Retinal pigment epithelial cell (primary cell): ENCODE measurements at places on chromosomes 2 and 18.

DNA sequence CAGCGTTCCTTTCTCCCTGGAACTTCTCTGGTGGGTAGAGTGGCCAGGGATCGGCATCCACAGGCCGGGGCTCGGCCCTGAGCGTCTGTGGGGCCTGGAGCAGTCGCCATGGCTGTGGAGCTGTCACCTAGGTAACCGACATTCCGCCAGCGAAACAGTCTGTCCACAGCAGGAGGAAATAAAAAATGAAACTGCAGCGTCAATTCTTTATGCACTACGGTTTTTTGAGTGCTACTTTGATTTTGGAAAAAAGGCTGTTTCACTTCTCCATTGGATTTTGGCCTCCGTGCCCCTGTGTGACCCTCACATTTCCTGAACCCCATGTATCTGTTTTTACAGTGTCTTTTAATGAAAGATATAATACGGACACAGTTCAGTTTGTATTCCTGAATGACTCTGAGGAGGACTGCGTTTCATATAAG, 163.4 kb downstream of the LDLRAD4 start:
- no peak for DNase-seq

- peak; percentile 81 for DNase-seq
These were observed 20.3 kb upstream of the CYP1B1 start for GRCh38 chr2:38095996-38096861.

DNA sequence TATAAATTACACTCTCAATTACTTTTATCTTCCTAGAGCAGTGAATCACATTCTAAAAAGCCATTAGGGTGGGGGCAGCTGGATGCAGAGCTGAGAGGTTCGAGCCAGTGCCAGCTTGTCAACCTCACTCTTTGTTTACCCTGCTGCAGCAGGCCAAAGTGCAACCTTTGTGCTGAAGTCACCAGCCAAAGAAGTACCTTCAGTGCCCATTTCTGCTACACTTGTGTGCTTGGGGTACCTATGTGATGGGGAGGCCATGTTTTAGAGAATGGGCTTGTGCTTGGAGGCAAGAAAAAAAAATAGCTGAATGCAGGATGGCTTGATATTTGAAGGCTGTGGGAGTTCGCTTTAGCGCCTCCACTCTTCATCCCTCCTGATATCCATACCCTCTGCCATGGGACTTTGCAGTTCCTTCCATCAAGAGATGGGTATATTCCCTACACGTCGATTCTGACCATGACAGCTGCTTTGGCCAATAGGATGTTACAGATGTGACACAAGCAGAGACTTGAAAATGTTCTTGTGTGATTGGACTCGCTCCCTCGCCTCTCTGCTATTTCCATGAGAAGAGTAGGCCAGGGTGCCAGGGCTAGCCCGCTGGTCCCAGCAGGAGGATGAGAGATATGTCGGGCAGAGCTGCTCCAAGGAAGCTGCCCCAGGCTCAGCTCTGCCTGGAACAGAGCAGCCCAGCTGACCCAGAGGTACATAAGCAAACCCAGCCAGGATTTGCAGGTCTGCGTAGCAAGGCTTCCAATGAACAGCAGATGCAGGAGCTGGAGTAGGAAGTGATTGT, 12.7 kb upstream of the FZD5 start:
- no peak for DNase-seq

GRCh38 chr2:119311371-119311770, 55.3 kb downstream of the C2orf76 start:
- no peak for DNase-seq

DNA sequence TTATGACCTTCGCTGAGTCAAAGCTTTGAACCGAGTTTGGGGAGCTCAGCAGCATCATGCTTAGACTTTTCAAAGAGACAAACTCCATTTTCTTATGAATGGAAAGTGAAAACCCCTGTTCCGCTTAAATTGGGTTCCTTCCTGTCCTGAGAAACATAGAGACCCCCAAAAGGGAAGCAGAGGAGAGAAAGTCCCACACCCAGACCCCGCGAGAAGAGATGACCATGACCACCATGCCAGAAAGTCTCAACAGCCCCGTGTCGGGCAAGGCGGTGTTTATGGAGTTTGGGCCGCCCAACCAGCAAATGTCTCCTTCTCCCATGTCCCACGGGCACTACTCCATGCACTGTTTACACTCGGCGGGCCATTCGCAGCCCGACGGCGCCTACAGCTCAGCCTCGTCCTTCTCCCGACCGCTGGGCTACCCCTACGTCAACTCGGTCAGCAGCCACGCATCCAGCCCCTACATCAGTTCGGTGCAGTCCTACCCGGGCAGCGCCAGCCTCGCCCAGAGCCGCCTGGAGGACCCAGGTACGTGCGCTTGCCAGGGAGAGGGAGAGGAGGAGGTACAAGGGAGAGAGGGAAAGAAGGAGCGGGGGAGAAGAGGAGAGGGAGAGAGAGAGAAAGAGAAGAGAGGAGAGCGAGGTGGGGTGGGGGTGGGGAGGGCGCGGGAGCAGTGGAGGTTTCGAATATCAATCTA, at the start of gene DLX1:
Gene DLX1 (plus strand): TSS at position 48 of the 700 bp plus-strand sequence. CDS start 171 bp downstream, at position 219.
- DNase-seq, result no peak

DNA sequence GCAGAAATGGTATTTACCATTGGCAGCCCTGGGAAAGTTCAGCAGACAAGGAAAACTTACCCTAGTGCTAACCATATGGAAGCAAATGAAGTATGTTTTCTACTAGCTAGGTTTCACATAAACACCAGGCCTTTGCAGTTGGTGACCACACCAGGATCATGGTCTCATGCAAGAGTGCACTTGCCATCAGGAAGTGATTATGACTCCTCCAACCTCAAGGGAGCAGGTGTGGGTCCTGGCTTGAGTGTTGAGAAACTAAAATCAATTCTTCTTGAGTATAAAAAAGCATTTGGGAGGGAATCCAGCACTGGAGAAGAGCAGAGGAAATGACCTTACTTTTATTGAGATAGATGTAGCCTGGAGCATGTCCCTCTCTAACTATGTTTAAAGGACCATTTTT, 56.8 kb upstream of the SPAG16 start:
- DNase-seq, result no peak

DNA sequence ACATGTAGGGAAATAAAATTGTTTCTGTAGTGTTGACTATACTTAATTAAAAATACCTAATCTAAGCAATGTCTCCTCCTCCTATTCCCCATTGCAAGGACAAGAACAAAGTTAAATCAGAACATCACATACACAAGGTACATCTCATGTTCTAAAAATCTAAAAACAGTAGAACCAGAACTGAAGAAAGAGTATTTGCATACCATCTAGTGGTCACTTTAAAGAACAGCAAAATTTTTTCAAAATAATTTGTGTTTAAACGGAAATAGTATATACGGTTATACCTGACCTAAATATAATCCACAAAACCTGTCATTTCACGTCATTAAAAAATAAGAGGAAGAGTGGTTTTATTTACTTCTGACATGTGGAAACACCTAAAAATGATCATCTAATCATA, 294.3 kb upstream of the KCNH7 start:
- no peak for DNase-seq

DNA sequence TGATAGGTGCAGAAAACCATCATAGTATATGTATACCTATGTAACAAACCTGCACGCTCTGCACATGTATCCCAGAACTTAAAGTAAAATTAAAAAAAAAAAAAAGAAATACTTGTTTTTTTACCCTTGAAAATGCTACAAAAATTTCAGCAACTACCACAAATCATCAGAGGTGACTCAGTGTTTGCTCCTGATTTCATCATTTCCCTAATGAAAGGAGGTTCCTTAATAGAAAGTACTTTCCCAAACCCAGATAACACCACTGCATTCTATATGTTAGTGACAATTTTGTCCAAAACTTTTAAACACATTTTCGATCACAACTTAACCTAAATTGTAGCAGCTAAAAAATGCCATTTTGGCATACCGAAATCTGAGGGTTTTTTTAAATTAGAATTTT, 163.3 kb downstream of the SLC39A10 start:
- no peak for DNase-seq

- DNase-seq, result no peak
These were observed 164.2 kb downstream of the VWC2L start for GRCh38 chr2:214575030-214575429.

DNA sequence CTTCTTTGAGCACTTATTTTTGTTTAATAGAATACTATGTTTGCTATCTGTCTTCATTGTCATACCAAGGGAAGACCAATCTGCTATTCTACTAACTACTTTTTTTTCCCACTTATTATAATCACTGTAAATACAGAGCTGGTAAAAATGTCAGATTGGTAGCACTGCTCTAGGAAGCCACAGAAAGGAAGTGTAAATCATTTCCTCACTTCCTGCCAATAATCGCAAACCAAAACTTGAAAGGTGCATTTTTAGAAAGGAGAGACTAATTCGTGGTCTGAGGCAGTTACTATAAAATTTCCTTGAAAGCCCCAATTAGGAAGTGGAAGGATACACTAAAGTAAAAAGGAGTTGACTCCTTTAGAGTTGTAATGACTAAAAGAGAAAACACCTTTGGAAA, 13.9 kb upstream of the THSD7B start:
- DNase-seq, result no peak

DNA sequence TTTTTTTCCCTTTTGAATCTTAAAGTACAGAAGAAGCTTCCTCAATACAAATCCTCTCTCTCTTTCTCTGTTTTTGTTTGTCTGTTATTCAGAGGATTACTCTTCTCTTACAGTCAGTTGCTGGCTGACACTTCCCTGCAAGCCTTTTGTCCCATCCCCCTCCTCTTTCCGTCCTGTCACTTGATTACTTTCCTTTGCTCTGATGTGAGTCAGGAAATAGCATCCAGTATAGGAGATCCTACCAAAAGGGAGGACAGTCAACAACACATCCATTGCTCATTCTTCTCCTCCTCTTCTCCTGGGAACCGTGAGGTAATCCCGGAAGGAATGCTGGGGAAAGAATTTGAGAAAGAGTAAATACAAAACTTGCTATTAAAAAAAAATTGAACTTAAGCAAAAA, 79.3 kb upstream of the SCN7A start:
- DNase-seq, result peak; percentile 21

DNA sequence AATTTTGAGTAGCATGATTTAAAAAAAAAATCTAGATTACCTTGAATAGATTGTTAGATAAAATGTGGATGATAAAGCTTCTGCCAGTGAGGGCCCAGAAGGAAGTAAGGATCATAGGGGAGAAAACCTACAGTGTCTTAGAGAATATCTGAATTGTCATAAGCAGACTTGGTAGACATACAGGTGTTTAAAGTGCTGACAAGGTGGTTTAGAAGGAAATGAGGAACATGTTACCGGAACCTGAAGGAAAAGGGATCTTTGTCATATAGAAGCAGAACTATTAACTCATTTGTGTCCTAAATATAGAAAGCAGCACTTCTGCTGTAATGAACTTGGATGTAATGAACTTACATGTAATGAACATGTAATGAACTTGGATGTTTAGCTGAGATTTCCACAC, 94.9 kb upstream of the TTC27 start:
- no peak for DNase-seq

DNA sequence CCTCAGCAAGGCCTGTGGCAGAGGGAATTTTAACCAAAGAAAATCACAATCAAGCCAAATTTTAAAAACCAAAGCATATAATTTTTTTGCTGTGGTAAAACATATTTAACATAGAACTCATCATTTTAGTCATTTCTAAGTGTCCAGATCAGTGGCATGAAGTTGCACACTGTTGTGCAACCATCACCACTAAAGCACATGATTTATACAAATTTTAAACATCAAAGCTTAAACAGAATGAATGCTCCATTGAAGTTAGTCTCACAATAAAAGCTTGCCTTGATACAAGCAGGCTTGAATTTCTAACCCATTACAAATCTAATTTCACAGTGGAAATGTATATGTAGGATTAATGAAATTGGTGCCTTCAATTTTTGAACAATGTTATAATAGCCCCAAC, 31.2 kb downstream of the FTCDNL1 start:
- DNase-seq, result no peak

DNA sequence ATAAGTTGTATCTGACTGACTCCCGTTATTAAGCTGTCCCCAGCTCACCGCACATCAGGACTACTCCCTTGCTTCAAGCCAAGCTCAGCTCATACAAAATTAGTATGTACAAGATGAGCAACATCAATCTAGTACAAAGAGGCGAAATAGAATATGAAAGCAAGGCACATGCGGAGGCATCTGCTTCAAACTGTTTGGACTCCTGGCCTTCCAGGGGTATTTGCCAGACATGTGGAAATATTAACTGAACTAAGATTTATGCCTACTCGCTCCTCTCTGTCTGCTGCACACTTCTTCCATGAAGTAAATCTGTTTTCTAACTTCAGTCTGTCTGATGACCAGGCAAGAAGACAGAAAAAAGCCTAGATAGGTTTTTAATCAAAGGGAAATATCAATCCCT, 499.8 kb downstream of the PID1 start:
- DNase-seq, result no peak

DNA sequence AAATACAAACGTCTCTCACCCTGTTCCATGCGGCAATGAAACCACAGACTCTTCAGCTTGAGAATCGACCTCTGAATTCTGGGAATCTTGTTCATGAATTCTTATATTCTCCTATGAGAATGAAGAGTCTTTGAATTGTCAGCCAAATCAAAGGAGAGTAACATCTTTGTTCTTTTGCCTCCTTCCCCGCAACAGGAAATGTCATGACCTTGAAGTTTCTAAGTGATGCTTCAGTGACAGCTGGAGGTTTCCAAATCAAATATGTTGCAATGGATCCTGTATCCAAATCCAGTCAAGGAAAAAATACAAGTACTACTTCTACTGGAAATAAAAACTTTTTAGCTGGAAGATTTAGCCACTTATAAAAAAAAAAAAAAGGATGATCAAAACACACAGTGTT, 21.8 kb downstream of the TNFAIP6 start:
- DNase-seq, result no peak

GRCh38 chr2:150485114-150485870, 2.2 kb downstream of the RND3 start:
- no peak for DNase-seq

GRCh38 chr2:124810132-124810531, 785.0 kb downstream of the CNTNAP5 start:
- DNase-seq, result no peak

DNA sequence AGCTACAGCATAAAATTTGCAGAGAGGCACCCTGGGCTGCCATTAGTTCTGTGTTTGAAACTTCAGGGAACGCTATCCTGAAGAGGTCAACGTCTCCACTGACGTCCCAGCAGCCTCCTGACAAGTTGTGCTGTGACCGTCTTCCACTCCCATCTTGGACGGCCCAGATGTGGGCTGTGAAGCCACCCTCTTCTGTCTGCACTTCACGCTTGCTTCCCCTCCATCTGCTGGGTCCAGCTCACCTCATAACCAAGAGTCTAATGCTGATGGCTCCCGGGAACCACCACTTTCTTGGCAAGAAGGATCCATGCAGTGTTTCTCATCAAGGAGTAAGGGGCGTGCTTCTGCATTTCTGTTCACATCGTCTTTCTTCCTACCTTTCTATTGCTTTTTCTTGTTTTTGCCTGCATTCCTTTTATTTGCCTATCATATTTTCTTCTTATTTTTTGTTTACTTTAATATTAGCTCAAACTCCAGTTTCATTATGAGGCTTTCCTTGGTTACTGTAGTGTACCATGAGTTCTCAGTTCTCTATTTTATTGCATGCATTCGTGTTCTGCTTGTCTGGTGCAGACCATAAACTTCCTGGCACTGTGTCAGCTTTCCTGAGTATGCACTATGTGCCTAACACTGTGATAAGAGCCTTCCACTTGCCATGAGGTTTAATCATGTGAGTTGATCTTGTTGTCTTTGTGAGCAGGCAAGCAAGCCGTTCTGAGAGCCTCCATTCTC, 631.8 kb upstream of the RAB6C start:
- no peak for DNase-seq
